ENCODE measurements at places on chromosomes 7 and 10.

DNA sequence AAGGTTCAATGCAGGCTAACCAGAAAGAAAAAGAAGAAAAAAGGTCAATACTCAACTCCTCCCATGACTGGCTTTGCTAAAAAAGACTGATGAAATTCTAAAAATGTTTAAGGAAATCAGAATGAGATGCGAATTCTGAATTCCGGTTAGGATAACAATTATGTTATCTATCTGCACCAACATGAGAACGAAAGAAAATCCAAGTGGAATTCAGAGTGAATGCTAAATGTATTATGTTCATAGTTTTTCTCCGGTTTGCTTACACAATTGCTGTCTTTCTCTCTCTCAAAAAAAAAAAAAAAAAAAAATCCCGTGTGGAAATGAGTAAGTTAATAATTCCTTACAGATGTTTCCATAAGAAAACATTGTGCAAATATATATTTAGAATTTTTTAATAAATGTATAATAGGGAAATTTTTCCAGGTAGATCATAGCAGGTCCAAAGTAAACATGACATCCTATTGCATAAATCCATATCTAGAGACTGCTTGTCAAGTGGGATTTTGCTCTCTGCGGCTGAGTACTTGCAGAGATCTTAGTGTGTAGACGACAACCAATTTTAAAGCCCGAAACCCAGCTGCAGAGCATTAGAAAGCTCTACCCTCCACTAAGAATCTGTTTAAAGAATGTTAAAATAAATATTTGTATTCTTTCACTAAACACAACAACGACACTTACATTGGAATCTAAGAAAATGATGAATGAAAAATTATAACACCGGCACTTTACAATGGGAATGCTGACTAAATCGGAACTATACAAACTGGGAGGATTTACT is 104.0 kb downstream of the JAZF1 start:
- DNase-seq: no peak

GRCh38 chr10:114404171-114405010 is at the start of gene AFAP1L2:
AFAP1L2 (minus strand) TSS chr10:114404502; CDS start chr10:114404455, 47 bp downstream.
- no peak for DNase-seq

DNA sequence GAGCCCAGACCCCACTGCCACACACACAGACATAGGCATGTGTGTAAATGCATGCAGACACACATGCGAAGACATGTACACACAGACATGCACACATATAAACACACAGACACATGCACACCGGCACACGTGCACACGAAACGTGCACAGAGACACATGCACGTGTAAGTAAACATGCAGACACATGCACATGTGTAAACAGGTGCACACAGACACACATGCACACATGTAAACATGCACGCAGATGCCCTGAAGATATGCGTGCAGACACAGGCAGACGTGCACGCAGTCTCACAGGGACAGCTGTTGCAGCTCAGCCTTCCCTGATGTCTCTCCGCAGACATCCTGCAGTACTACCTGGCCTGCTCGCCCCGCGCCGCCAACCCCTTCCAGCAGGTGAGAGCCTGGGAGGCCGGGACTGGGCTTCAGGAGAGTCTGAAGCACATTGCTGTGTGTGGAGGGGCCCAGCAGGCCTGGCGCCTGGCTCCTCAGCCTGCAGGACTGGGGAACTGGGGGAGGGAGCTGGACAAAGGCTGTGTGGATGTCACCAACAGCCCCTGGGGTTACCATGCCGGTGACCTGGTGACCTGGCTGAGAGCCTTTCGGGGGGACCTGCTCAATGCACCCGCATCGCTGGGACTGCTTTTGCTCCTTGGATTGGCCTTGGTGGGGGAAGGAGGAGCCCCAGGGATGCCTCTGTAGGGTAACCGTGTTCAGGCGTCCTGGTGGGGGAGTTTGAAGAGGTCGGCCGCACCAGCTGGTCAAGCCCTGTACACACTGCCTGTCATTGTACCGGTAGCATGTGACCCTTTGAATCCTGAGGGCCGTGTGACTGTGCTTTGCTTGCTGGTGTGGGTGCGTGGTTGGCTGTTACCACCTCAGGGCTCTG is 20.3 kb downstream of the TTYH3 start:
- no peak for DNase-seq

- no peak for DNase-seq
Measured at GRCh38 chr7:56099653-56100052, 6.6 kb downstream of the CHCHD2 start.

DNA sequence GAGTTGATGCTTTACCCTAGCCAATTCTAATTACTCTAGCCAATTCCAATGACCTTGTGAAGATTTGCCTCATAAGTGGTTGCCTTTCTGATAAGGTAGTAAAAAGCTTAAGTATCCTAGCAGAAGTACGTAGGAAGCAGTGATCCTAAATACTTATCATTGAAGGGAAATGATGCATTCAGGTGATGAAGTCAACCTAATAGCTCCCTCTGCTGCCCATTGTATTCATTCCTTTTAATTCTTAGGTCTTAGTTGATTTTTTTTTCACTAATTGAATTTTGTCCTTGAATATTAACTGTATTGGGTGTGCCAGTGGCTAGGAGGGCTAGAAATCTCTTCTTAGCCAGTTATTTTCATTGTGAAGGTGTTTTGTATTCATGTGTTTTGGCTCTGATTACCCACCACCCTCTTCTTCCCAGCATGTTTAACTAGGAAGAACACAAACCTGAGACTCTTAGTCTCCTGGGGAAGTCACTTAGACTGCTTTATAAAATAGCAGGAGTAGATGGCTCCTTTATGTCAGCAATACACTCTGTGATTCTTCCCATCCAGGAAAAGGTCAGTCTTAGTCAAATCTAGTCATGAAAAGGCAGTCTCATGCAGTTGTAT is 46.3 kb downstream of the PLEKHA8 start:
- no peak for DNase-seq

DNA sequence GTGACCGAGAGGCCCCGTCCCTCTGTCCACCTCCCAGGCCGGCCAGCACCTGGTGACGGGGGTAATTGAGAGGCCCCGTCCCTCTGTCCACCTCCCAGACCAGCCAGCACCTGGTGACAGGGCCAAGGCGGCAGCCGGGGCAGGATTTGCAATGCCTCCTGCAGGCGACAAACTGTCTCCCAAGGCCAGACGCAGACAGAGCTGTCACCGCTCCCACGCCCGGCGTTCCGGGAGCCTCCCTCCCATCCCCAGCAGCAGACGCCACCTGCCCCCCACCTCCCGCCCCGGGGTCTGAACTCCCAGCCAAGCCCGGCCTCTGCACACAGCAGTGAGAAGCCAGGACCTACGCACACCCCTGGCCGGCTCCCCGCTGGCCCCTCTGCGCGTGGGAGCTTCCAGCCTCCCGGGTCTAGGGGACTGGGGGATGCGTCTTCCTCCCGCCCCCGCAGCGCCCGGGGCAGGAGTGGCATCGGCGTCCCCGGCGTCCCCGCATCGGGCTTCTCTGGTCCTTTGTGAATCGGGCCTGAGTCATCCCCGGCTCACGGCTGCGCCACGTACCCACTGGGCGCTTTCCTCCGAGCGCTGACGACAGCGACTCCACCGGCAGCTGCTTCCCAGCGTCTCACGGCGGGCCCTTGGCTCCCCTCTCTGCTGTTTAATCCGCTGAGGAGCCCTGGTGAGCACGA is 95.1 kb upstream of the DIP2C start:
- peak; percentile 50 for DNase-seq

DNA sequence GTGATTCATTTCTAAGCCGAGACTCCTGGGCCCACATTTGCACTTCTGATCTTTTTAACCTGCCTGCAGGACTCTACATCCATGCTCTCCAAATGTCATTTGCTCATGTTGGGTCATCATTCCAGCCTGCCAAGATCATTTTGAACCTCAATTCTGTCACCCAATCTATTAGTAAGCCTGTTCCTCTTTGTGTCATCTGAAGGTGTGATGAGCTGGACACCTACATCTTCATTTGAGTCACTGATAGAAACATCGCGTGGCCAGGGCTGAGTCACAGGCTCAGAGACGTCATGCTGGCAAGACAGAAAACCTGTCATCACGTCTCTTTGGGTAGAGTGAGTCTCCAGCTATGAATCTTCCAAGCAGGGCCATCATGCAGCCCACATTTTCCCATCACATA is 65.3 kb upstream of the SLF2 start:
- DNase-seq: no peak

DNA sequence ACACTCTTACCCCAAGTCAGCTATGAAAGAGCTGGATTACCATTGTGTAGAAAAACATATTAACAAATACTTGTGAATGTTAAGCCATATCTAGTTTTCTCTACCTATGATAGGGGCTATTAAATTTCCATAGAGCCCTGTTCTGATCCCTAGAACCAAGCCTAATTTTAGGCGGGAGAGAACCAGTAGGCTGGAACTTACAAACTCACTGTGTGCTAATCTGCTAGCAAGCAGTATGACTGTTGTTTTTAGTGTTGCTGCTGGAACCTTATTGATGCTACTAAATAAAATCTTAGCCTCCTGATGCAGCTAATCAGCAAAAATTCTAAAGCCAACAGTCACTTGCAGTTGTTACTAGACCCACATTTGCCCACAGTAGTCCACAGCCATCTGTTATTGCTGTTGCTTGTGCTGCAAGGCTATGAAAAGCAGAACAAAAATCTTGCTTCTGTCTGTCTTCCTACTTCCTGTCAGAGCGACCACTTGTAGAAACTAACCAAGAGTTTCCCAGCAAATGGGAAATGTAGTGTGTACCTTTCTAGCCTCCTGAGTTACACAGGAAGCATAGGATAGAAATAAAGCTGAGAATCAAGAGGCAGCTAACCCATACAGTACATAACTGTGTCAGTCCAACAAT is 368.4 kb downstream of the ARL4A start:
- DNase-seq: no peak

- DNase-seq: no peak
Measured at GRCh38 chr10:29973921-29974320, 85.5 kb downstream of the JCAD start.

DNA sequence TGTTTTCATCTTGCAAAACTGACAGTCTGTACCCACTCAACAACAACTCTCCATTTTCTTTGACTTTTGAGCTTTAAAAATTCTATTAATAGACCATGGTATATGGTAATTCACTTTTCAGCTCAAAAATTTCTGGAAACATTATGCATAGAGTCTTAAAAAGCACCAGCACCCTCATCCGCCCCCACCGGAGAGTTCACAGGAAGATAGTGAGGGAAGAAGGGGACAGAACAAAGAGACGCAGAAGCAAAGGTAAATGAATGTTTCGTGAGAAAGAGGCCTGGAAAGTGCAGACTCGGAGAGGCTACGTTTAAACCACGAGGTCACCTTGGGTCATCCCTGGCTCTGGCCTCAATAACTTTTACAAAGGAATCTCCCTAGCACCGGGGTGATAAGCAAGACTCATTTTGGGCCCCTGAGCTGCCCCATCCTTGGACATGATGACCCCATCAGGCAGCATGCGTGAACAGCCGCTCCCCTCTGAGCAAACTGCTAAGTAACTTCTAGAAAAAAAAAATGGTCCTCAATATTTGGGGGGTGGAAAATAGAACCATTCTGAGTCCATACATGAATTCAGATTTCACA is 96.3 kb downstream of the CPXM2 start:
- DNase-seq: no peak

DNA sequence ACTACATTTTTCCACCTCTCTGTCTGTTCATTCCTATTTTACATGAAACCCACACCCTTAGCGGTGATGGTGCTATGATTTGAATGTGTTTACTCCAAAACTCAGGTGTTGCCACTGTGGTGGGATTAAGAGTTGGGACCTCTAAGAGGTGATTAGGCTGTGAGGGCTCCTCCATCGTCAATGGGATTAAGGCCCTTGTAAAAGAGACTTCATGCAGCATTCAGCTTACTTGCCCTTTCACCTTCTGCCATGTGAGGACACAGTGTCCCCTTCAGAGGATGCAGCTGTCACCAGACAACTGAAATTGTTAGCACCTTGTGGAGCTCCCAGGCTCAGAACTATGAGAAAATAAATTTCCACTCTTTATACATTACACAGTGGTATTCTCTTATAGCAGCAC is 182.2 kb downstream of the NOC3L start:
- DNase-seq: no peak

GRCh38 chr10:111037858-111038257 is 39.0 kb upstream of the ADRA2A start:
- no peak for DNase-seq

DNA sequence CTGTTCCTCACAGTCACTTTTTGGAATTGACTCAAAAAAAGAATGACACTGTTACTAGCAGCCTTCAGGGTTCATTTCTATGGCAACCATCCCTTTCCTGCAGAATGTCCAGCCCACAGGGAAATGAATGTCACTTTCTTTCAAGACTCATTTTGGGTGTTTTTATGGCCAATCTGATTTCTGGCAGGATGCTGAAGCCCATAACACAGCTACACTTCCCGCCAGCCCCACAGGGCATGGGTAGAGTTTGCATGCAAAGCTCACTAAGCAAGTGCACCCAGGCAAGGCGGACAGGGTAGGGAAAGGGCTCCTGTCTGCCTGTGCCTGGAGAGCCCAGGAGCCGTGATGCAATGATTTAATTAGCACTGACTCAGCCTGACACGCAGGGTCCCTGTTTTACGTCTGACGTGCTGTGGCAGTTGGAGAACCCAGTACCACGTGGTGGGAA is 26.1 kb upstream of the GPAM start:
- no peak for DNase-seq

GRCh38 chr10:63318491-63318890 is 147.3 kb downstream of the JMJD1C start:
- DNase-seq: no peak

DNA sequence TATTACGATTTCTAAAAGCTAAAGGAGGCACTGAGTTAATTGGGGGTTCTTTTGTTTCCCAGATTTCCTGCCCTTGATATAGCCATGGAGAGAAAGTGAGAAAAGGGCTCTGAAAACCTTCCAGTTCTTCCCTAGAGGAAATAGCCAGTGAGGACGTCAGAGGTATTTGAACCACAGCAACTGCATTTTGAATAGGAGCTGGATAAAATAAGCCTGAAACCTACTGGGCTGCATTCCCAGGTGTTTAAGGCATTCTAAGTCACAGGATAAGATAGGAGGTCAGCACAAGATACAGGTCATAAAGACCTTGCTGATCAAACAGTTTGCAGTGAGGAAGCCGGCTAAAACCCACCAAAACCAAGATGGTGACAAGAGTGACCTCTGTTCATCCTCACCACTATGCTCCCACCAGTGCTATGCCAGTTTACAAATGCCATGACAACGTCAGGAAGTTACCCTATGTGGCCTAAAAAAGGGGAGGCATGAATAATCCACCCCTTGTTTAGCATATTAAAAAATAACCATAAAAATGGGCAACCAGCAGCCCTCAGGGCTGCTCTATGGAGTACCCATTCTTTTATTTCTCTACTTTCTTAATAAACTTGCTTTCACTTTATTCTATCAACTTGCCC is 85.1 kb upstream of the FRMD4A start:
- no peak for DNase-seq

DNA sequence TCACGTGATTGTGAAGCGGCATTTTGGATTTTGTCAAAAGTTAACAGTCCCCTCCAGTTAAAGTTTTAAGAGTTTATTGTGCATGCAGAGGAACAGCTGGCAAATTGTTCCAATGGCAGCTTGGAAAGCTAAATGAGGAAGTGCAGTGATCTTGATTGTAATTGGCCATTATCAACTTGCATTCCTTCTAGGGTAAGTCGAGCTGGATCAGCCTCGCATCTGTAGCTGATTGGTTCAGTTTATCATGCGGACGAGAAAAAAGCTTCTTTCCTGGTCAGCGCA is 566 bp downstream of the ZNF789 start:
- DNase-seq: no peak

- DNase-seq: no peak
Measured at GRCh38 chr7:2197436-2198155, 35.1 kb downstream of the MAD1L1 start.

GRCh38 chr10:10642189-10642588 is 375.5 kb upstream of the CELF2 start:
- DNase-seq: no peak

- no peak for DNase-seq
Measured at GRCh38 chr7:28681693-28682310, 269.5 kb downstream of the CREB5 start.

GRCh38 chr7:2116989-2117591 is 115.7 kb downstream of the MAD1L1 start:
- no peak for DNase-seq
